ENCODE measurements at places on chromosomes 6 and 20. TPM values are rescaled to one million over a fixed set of nuclear protein-coding genes. Genes with fewer than 3 reads are reported as not detected.

GRCh38 chr6:121956782-121957181 is 442.7 kb upstream of the HSF2 start:
- DNase-seq = no peak

DNA sequence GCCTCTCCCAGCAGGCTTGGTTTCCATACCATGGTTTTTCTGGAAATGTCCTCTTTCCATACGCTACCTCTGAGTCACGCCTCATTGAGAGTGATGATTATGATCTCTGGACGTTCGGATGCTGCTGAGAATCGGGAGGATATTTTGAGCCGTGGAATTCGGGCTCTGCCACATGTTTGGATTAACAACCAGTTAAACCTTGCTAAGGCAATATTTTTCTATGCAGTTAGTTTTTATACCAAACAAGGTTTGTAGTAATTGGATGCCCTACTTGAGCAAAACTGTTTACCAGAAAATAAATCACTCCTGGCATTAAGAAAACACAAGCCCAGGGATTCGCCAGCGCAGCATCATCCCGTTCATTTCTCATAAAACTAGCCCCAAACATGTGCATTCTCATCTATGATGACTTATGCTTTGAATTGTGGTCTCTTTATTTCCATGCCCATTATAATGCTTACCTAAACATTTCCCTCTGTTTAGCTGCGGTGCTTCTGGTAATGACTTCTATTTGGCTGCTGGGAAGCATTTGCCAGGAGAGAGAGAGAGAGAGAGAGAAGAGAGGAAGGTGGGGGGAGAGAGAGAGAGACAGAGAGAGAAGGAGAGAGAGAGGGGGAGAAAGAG is 198.9 kb downstream of the CLIC5 start:
- DNase-seq = no peak

DNA sequence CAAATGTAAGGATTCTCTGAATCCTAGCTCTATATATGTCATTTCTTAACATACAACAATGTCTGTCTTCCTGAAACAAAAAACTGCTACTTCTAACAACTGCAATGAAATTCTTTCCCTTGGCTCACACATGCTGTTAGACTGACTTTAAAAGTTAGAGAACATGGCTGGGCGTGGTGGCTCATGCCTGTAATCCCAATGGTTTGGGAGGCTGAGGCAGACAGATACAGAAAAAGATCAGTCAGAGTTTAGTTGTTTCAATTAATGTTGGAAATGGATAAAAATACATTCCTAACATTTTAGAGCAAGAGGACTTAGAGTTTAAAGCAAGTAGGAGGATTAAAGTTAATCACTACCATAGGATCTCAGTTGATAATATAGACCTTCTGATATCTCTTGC is 28.7 kb upstream of the KIAA1586 start:
- no peak for DNase-seq

HLA-DRB1 gene
- total RNA-seq = 14.3 TPM

GRCh38 chr6:125519367-125519766 is 217.6 kb upstream of the HDDC2 start:
- no peak for DNase-seq

DCDC2 gene
- 0.47 TPM for total RNA-seq

- DNase-seq = no peak
Measured at GRCh38 chr6:55704421-55704820, 125.4 kb upstream of the HMGCLL1 start.

DNA sequence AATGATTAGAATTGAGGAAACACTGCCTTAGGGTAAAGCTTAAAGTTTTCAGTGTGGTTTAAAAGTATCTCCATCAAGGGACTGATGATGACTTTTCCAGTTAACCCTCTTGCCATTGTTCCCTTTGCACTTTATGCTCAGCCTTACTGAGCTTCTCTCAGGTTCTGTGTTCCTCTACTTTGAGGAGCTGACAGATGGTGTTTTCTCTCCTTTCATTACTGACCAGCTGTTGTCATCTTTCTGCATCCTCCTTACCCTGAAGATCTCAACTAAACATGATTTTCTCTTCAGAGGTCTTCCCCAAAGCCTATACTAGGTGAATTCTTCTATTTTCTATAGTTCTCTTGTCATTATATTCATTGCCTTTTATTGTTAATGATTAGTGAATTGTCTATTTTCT is 475.6 kb upstream of the SYNCRIP start:
- no peak for DNase-seq

GRCh38 chr20:45913116-45913515 is 1.2 kb upstream of the PLTP start:
- DNase-seq = no peak

- no peak for DNase-seq
Measured at GRCh38 chr6:21710216-21710615, 116.7 kb downstream of the SOX4 start.

GRCh38 chr20:35729836-35730582 is 12.1 kb downstream of the RBM39 start:
- DNase-seq = no peak

- DNase-seq = no peak
Measured at GRCh38 chr20:45727044-45727443, 4.9 kb downstream of the SPINT4 start.

DLL1 gene
- 3.4 TPM for total RNA-seq

MCCD1 gene
- total RNA-seq = not detected

GRCh38 chr6:112191509-112192020 is 62.8 kb downstream of the LAMA4 start:
- no peak for DNase-seq

MUC21 gene
- total RNA-seq = not detected
